Activated CD8-positive, alpha-beta memory T cell treated with anti-CD3 and anti-CD28 coated beads for 24 hours (primary cell): ENCODE measurements at places on chromosomes 12 and 14.

- no peak for DNase-seq
Measured at GRCh38 chr14:24924544-24924943, 125.4 kb downstream of the STXBP6 start.

DNA sequence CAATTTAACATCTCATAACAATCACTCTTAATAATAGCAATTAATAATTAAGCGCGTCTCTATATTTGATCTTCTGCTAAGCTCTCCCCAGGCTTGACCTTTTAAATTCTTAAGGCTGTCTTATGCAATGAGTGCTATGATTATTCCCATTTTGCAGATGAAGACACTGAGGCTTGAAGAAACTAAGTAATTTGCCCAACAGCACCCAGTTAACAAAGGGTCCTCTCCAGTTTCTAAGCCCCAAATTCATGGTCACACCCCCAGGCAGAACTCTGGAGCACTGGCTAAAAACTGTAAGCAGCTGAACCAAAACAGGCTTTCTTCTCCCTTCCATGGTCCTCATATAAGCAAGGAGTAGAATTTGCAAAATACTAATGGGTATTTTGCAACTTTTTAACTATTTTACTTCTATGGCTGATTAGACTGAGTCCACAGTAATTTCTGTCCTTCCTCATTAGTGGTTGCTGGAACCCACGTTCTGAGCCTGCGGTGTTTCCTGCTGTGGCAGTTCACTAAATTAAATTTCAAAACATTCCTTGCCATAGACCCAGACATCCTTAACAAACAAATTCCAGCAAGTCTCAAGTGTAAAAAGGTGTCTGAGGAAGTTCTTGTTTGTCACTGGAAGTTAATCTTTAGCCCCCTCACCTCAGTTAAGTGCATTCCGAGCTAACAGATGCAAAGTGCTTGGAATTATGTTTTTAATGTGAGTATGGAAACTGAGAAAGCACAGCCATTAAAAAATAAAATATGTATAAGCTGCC is 76.5 kb downstream of the TMEM132D start:
- no peak for DNase-seq

DNA sequence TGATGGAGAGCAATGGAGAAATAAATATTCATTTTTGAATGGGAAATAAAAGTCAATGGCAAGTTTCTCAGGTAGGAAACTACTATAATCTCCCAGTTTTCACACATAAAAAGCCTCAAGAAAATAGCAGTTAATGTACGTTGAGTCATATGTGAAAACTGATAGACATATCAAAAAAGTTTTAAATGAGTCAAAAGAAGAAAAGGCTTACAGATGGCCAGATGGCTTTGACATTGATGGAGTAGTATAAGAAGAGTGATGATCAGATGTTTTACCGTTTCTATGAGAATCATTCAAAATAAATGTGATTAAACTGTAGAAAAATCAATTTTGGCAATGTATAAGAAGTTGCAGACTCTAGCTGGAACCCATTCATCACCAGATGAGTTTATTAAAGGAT is 97.8 kb downstream of the LLPH start:
- no peak for DNase-seq

- peak; percentile 69 for DNase-seq
Measured at GRCh38 chr12:89350630-89351488, 1.4 kb downstream of the DUSP6 start.

- DNase-seq: no peak
Measured at GRCh38 chr12:46360908-46361666, 11.5 kb downstream of the SLC38A2 start.

GRCh38 chr14:94689985-94690400 is 77.8 kb downstream of the SERPINA3 start:
- DNase-seq: no peak

- DNase-seq: peak; percentile 77
Measured at GRCh38 chr12:113912760-113913329, 53.3 kb downstream of the RBM19 start.

- DNase-seq: no peak
Measured at GRCh38 chr12:6942331-6942665, 1.3 kb upstream of the RNU7-1 start.

DNA sequence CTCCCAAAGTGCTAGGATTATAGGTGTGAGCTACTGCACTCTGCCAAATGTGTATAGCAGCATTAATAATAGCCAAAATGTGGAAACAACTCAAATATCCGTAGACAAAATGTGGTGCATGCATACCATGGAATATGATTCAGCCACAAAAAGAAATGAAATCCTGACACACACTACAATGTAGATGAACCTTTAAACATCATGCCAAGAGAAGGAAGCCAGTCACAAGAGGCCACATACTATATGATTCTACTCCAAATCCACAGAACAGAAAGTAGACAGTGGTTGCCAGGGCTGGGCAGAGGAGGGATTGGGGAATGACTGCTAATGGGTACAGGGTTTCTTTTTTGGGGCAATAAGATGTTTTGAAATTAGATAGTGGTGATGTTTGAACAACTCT is 7.7 kb upstream of the TMED2 start:
- DNase-seq: no peak

DNA sequence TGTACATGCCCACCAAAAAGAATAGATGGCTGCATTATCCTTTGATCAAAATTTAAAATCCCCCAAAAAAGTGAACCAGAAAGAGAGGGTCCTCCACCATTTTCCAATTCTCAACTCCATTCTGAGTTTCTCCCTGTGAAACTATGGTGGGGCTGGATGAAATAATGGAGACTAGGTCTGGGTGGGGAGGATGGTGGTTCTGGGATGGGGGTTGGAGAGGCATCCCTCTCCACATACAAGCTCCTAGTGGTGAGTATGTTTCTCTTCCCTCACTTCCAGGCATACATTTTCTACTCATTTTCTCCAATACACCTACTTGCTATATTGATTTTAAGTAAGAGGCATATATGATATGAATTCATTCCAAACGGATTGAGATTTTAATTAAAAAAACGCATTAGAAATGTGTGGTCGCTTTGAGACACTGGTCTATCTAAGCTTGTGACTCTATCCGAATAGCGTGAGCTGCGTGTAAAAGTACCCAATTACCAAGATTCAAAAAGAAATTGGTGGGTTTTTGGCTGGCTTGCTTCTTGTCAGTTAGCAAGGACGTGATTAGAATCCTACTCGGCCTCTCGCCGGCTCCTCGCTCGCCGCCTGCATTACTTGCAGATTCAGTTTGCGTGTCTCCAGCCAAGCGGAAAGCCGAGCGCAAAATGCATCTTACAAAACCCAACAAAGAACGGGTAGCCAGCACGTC is 3.4 kb downstream of the ASCL1 start:
- DNase-seq: no peak

GRCh38 chr14:93986955-93987354 is 10.1 kb upstream of the CCDC197 start:
- DNase-seq: no peak

DNA sequence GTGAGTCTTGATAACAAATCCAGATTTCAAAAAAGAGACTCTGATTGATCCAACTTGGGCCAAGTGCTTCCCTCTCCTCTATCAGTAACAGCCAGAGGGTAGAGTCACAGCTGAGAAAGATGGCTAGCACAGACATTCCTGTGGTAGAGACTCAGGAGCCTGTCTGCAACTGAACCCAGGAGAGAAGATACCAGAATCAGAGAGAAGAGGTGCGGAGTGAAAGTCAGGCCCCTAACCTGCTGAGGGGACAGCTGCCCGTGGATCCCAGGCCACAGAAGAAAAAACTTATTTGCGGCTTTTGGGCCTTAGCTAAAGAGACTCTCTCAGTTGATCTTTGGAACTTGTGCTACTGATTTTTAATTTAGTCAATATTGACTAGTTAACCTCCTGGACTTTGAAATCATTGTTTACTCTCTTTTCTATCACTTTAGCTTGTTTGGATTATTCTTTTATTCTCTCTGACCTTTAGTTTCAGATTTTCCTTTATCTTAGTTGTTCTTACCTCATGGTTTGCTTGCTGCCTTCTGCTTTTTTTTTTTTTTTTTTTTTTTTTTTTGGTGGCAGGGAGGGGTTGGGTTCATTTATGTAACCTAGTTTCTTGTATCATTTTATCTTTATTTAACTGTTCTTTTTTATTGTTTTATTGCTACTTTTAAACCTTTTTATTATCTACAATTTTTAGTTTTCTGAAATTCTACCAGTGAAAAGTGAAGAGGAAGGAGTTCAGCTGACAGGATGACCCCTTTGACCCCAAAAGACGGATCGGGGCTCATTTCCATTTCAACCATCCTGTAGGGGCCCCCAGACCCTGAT is 154.9 kb upstream of the KRR1 start:
- DNase-seq: no peak

DNA sequence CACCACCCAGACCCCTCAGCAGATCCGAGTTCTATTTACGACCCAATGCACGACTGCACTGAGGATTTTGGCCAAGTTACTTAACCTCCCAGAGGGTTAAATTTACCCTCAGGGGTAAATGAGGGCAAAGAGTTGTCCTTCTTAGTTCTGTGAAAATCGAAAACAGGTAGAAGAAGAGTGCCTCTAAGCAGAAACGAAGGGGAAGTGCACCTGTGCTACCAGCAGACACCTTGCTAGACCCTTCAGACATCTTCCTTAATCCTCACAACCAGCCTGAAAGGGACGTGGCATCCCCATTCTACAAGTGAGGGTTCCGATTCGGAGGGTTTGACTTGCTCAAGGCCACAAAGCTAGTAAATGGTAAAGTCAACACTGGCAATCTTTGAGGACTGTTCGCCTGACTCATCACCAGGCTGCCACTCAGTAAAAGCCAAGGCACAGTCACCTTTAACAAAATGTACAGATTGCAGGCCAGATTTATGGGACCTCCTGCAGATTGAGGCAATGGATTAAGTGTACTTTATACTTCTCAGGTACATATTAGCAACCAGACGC is 1.6 kb downstream of the GSG1 start:
- no peak for DNase-seq

GRCh38 chr14:72701237-72701565 is 192.7 kb downstream of the DPF3 start:
- DNase-seq: no peak

- DNase-seq: no peak
Measured at GRCh38 chr14:92499234-92499633, 14.3 kb upstream of the RIN3 start.

- DNase-seq: no peak
Measured at GRCh38 chr14:54908190-54908589, 5.6 kb upstream of the GCH1 start.

- DNase-seq: peak; percentile 73
Measured at GRCh38 chr14:104665657-104666522, 23.5 kb upstream of the INF2 start.

DNA sequence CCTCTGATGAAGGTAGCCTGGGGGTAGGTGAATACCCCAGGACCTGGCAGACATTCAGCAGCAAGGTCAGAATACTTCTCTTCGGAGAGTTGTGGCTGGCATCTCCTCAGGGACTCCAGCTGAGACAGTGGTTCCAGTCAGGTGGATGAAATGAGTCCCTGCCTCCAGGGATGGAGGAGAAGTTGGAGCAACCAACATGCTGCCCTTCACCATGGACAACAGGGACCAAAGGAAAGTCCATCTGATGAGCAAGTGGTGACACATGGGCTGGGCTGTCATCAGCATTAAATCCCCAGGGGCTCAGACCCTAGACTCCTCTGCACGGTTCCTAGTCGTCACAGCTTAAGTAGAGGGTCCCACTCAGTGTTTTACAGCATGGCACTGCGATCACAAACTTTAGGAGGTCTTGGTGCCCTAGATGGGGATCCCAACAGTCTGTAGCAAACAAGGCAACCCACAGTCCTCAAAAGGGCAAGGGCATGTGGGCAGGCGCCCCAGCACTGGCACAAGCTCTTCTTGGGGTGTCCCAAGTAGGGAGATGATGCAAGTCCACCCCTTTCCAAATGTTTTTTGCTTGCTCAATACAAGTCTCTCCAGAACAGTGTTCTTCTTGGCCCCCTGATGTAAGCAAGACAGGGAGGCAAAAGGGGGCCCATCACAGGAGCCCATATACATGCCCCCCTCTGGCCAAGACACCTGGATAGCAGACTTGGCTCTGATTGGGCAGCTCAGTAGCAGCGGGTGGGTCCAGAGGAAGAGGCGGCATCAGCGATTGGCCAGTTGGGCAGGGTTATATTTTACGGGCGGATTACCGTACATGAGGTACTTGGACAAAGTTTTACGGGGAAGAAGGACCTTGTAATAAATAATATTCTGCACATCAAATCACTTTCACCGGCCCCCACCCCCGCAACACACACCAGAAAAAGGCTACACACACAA is 10.8 kb upstream of the CDH24 start:
- peak; percentile 56 for DNase-seq

DNA sequence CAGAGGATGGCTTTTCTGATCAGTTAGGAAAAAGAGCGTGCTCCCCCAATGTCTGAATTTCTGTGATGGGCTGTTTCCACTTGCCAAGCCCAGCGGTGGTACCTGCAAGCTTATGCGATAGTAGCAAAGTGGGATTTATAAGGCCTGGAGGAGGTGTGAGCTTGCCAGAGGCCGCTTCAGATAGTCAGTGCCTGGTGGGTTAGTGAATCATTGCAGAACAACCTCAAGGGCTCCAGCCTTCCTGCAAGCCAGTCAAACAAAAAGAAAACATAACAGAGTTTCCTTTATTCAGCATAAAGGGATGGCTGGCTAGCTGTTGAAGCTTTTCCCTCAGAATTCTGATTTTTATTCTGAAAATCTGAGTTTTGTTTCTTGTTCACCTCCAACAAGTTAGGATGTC is 7.6 kb upstream of the BMP4 start:
- no peak for DNase-seq

GRCh38 chr14:100350276-100350926 is 27.3 kb downstream of the SLC25A47 start:
- peak; percentile 49 for DNase-seq

GRCh38 chr14:65879248-65880009 is 466.9 kb downstream of the FUT8 start:
- no peak for DNase-seq

DNA sequence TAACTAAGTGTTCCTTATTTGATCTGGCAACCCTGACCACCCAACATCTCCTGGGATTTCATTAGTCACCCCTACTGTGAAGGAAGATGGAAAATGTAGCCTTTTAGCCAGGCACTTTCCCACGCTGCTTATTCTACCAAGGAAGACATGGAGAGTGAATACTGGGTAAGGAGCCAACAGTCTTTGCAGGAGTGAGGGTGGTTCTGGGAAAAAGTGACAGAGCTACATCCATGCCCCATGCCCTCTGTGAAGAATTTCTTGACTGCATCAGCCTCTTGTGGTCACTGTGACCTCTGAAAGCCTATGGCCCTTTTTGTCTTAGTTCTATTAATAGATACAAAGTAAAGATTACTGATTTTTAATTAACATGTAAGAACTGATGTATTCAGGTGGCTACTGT is 196.0 kb upstream of the EEA1 start:
- no peak for DNase-seq

DNA sequence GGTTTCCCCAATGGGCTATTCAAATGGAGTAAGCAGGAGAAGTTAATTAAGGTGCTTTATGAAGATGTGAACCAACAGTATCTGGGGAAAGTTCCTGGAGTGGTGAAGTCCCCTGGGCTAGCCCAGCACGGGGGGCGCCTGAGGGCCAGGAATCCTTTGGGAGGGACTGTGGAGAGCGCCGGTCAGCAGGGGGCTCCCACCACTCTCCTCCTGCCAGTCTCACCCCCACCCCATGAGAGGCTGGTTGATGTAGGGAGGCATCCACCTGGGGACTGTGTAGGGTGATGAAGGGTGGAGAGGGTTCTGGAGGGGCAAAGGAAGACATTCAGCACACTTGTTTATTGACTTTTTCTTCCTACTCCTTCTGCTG is 4.4 kb downstream of the CEBPE start:
- DNase-seq: no peak

- DNase-seq: no peak
Measured at GRCh38 chr12:128789356-128789929, 34.3 kb downstream of the SLC15A4 start.

- no peak for DNase-seq
Measured at GRCh38 chr12:3523058-3523457, 32.1 kb downstream of the PRMT8 start.

GRCh38 chr12:126343321-126343720 is 1278.1 kb downstream of the AACS start:
- DNase-seq: no peak
